ENCODE measurements at places on chromosomes 1 and 21.
A peak's percentile ranks its signal among the peaks of the same experiment; 100 is the strongest.

DNA sequence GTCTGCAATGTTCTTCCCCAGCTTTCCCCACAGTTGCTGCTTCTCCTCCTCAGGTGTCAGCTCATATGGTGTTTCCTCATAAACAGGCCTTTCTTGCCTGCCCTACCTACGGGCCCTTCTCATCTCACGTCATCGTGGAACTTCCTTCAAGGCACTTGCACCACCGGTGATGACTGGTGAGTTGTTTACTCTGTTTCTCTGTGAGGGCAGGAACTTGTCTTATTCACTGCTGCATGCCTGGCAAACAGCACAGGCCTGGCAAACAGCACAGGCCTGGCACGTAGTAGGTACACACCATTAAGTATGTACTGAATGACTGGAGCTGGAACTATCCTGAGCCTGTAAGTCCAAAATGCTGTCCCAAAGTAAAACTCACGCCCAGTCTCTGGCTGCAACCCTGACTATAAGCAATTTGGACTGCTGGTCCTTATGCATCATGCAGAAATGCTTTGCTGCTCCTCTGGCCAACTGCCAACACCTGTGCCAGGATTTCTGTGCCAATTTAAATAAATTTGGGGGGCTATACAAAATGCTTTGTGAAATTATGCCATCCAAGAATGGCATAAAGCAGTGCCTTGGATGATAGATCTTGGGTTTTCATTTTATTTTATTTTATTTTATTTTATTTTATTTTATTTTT is 25.7 kb downstream of the STK40 start:
- DNase-seq = no peak

DNA sequence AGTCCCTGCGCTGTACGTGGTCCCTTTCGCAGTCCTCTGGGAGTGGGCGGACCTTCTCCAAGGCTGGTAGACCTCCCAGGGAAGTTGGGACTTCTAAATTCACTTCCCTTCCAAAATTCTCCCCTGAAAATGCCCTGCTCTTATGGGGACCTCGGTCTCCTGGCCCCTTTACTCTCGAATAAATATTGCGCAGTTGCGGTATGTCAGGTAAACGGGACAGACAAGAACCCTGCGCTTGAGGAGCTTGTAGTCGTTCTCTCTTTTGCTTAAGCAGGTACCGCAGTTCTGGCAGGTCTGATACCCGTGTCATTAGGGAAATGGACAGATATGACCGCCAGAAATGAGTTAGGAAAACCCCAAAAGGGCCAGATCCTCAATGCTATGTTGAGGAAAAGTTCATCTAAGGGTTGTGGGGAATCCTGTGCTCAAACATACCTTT is 561 bp downstream of the KIF2C start:
- no peak for DNase-seq

DNA sequence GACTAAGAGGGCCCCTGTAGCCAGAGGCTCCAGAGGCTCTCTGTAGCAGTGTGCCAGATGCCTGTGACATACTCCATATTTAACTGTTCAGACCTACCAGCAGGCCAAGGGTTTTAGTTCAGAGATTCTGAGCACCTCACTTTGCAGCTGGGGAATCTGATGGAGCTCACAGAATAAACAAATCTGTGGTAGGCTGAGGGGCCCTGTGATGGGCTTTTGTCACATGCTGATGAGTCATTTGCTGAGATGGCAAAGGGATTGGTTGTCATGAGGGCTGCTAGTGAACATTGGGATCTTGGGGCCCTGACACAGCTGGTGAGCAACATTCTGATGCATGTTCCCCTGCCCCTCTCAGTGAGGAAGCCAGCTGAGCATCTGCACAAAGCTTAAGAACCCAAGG is 482.2 kb downstream of the CAMTA1 start:
- no peak for DNase-seq

DNA sequence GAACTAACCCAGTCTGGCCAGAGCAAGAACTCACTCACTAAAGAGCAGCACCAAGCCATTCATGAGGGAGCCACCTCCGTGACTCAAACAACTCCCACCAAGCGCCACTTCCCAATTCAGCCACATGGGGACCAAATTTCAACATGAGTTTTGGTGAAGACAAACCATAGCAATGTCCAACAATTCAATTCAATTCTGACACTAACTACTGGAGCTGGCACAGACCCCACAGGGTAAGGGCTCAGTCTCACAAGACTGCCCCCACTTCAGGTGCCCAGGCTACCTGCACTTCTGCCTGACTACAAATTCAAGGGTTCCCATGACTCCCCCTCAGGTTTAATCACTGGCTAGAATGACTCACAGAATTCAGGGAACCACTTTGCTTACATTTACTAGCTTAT is 48.8 kb upstream of the RAP1A start:
- DNase-seq = no peak

- DNase-seq = no peak
These were observed 77.5 kb upstream of the L1TD1 start for GRCh38 chr1:62117018-62117750.

DNA sequence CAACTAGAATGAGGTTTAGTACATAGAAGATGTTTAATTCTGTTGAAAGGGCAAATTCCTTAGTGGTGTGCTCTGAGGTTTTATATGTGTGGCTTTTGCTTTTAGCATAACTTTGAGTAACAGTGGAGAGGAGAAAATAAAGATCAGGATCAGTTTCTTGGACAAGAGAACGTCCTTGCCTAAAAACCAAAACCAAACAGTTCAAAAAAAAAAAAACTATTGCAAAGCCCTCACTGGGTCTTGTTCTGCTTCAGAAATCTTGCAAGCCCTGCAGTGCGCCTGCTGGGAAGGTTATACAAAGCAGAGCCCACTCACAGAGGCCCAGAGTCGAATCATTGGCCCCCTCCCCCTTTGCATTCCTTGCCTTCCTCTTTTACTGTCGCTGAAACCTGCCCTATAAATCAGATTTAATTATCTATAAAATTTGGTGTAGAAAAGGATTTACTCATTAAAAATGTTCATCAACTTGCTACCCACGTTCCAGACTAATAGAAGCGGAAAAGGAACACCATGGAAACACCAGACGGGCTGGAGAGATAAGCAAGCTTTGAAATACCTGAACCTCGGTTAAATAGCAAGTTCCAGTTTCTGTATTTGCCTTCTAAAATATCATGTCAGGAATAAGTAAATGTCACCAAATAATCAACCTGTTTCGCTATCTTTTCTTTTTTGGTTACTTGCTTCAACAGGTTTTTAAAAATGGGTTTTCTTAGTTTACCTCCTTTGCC is 201.6 kb upstream of the PTBP2 start:
- no peak for DNase-seq

DNA sequence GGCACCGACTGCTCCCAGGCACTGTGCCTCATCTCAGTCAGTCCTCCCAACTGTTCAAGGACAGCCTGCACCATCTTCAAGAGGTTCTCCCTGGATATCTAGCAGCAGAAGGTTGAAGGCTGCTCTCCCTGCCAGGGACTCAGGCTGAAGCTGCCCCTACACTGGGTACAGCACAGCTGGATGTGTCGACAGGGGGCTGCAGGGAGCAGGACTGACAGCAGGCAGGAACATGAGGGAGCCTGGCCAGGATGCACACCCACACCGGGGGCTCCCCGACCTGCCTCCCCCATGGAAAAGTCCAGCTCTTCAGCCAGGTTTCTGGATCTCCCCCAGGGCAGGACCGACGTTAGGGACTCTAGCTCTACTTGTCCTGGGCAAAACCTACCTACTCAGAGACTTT is 20.5 kb downstream of the SETD4 start:
- no peak for DNase-seq

GRCh38 chr1:228101614-228101993 is 1.5 kb downstream of the C1orf35 start:
- DNase-seq = no peak

GRCh38 chr1:78075621-78076020 is 29.9 kb downstream of the GIPC2 start:
- no peak for DNase-seq

- no peak for DNase-seq
These were observed 42.2 kb upstream of the LYST start for GRCh38 chr1:235908742-235909520.

GRCh38 chr1:153795330-153795837 is 20.2 kb downstream of the SLC27A3 start:
- peak; percentile 10 for DNase-seq

- DNase-seq = no peak
These were observed 109.3 kb downstream of the DMRTB1 start for GRCh38 chr1:53568540-53568939.

DNA sequence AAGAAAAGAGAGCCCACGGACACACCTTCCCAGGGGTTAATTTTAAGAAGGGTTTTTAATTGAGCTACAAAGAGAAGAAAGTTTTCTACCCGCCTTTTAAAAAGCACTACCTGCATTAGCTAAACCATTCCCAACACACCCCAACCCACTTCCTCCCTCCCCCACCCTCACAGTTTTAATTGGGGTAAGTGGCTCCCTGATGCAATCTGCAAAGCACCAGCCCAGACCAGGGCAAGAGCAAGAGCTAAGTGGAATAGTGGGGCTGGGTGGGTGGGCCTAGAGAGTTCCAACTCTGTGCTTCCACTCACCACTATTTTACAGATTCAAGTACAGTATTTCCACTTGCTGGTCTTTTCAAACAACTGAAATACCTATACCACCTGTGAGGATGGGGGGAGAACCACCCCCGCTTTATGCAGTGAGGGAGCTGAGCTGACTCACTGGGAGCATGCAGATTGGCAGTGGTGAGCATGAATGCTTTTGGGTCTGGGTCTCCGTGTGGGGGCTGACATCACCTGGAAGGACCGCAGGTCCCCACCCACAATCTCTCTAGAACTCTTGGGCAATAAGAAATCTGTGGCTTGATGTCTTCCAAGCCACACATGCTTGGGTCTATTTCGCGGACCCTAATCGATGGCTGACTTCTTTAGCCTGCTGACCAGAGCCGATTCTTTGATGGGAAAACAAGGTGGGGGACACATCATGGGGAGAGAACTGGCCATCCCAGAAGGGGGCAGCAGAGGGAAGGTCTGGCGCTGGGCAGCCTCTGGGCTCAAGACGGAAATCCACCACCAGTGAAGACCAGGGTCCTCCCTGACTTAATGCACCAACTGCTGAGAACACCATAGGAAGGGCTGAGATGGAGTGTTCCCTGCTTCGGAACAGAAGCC is 95.5 kb downstream of the SSBP3 start:
- no peak for DNase-seq
